Stimulated activated CD4-positive, alpha-beta T cell treated with anti-CD3 and anti-CD28 coated beads, Interleukin-4, amount 100 ng/mL, for 4 hours (primary cell): ENCODE measurements at places on chromosomes 3 and 15.

GRCh38 chr3:71206305-71207165 is 377.0 kb downstream of the FOXP1 start:
- DNase-seq, result no peak

GRCh38 chr15:43253431-43254403 is 13.0 kb downstream of the TGM5 start:
- DNase-seq, result no peak

DNA sequence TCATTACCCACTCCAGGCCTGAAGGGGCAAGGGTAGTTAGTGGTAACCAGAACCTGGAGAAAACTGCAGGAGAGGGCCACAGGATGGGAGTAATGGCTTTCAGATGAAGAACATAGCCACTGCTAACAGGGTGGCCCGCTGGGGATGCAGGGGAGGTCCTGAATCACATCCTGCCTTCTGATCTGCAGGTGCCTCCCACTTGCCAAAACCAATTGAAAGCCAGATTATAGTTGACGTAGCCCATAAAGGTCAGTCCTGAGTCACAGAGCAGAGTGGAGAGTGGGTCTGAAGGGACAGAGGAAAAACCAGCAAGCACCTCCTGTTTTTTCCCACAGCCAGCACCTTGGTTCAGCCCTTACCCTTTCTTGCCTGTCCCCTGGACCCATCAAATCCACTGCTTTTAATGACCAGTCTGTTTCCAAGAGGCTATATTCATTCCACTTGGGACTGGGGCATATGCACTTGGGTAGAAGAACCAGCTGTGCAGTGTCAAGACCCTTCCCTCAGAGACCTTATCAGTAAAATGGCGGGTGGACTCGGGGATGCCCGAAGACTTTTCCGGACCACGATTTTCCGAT is 646 bp upstream of the SLC35G2 start:
- DNase-seq, result peak; percentile 8

DNA sequence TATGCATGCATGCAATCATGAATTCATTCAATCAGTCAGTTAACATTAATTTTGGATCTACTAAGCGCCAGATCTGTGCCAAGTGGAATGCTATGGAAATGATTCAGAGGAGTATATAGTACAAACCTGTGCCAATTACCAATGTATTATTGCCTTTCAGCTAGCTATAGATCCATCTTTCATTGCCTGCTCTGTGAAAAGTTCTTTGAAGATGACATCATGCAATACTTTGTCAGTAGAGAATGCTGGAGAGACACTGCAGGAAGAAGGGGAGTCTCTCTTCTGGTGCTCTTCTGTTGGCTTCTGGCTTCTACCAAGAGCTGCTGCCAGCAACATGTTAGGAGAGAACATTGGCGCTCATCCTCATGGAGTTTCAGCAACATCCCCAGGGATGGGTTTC is 81.0 kb upstream of the LMCD1 start:
- DNase-seq, result no peak

- no peak for DNase-seq
Observed at GRCh38 chr15:62190274-62190673, 25.2 kb upstream of the C2CD4B start.

DNA sequence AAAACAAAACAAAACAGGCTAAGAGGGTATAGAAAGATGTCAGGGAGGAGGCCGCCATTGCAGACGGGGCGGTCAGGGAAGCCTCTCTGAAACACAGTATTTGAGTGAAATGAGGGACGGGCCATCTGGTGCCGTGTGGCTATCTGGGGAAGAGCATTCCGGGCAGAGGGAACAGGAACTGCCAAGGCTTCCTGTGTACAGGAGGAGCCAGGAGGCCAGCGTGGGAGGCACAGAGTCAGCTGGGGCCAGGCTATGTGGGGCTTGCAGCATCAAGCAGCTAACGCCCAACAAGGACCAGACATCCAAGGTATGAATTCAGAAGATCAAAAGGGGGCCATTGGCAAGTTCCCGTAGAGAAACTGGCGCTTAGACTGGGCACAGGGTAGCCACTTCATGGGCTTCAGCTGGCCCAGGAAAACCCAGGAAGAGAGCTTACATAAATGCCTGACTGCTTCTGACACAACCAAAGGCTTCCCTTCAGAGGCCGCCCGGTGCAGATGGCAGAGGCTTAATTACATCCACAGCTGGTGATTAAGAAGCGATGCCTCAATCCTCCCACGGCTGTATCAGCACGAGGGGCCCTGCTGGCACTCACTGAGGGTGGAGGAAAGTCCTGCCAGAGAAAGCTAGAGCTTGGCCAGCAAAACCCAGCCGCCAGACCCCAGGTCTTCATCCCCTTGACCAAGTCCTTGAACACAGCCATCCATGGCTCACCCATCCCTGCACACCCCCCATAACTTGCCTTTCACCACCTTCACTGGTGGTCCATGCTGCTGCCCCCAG is 144.9 kb downstream of the MEGF11 start:
- DNase-seq, result no peak

DNA sequence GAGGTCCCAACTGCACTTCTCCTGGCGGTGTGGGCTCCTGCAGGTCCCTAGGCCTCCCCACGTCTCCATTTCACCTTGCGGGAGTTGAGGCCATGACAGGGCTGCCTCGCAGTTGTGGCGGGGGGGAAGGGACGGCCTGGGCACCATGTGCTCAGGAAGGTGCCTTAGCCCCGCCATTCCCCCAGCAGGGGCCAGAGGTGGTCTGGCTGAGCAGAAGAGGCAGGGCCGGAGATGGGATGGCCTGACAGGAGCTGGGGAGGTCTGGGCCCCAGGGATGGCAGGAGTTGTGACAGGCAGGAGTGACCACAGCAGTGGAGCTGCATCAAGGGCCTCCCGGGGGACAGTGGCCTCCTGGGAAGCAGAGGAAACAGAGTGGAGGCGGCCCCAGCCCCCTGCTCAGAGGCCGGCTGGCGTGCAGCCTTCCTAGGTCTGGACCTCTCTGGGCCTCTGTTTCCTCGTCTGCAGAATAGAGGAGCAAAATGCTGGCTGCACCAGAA is 18.7 kb upstream of the KLF15 start:
- no peak for DNase-seq

- DNase-seq, result no peak
Observed at GRCh38 chr15:34065261-34065660, 26.3 kb upstream of the AVEN start.

DNA sequence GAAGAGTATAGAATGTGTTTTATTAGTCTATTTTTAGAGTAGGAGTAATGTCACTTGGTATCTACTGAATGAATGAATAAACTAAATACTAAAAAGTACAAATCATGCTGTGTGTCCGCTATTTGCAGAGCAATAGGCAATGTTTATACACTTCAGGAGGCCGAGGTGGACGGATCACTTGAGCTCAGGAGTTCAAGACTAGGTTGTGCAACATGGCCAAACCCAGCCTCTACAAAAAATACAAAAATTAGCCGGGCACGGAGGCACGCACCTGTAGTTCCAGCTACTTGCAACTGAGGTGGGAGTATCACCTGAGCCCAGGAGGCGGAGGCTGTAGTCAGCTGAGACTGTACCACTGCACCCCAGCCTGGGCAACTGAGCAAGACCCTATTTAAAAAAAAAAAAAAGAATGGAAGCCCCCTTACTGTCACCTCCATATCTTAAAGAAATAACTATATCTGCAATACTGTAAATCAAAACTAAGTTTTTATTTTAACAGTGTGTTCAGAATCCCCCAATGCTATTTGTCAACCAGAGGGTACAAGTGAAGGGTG is 98.4 kb downstream of the DHX30 start:
- no peak for DNase-seq

GRCh38 chr3:155387571-155387970 is 94.1 kb upstream of the STRIT1 start:
- no peak for DNase-seq

GRCh38 chr3:65936908-65937638 is 101.6 kb downstream of the MAGI1 start:
- no peak for DNase-seq

- no peak for DNase-seq
Observed at GRCh38 chr3:104273046-104273649, 1093.6 kb upstream of the ALCAM start.

GRCh38 chr3:112585782-112586181 is 23.9 kb downstream of the SLC35A5 start:
- DNase-seq, result no peak

GRCh38 chr3:68953816-68954444 is 21.6 kb upstream of the TAFA4 start:
- no peak for DNase-seq

- no peak for DNase-seq
Observed at GRCh38 chr3:150697646-150698045, 6.1 kb downstream of the ERICH6 start.

DNA sequence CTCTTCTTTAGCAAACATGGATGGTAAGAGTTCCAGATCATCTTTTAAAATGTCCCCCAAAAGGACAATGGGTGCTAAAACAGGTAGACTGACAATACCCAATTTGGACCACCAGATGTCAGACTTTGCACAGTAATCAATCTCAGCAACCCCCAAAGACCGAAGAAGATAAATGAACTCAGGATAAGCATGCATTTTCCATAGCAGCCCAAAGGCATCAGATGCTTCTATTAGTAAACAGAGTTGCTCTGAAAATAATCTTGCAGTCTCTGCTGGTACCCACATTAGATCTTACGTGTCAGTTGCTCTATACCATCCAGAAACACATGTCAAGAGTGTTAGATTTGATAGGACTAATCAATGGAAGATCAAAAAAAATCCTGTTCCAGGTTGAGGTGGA is 20.6 kb downstream of the MYH15 start:
- peak; percentile 12 for DNase-seq

DNA sequence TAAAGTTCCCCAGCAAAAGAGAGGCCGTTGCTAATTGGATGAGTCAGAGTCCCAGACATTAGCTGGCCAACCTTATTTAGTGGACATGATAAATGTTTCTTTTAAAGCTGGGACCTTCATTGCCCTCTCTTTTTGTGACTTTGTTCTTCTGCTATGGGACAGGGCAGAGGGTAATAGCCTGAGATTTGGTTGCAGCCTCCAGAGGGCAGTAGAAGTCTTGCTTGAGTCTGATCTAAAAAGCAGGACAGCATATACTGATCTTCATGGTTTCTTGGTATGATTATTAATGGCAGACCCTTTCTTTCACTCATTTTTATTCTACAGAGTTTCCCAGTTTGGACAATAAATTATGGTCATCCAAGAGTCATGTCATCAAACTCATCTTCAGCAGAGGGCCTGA is 25.1 kb upstream of the ZKSCAN7 start:
- no peak for DNase-seq

- DNase-seq, result peak; percentile 32
Observed at GRCh38 chr3:58585005-58585786, 8.0 kb upstream of the FAM107A start.
